ENCODE measurements at places on chromosomes 7 and 10.

- no peak for DNase-seq
Measured at GRCh38 chr10:61257956-61258496, 195.2 kb downstream of the TMEM26 start.

DNA sequence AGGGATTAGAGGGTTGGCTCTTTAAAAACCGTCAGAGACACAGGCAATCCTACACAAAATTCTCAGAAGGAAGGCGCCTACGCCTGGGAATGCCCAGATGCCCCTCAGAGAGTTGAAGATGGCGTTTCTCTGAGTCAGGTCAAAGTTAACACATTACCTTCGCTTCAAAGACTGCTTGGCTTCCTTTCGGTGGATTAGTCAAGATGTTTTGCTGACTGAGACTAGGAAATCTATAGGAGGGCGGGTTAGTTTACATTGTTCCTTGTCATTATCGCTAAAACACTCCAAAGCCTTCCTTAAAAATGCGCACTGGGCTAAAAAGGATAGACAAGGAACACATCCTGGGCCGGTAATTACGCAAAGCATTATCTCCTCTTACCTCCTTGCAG is 995 bp upstream of the CFTR start:
- DNase-seq, result no peak

GRCh38 chr10:47323087-47323486 is 833 bp downstream of the GDF2 start:
- no peak for DNase-seq

DNA sequence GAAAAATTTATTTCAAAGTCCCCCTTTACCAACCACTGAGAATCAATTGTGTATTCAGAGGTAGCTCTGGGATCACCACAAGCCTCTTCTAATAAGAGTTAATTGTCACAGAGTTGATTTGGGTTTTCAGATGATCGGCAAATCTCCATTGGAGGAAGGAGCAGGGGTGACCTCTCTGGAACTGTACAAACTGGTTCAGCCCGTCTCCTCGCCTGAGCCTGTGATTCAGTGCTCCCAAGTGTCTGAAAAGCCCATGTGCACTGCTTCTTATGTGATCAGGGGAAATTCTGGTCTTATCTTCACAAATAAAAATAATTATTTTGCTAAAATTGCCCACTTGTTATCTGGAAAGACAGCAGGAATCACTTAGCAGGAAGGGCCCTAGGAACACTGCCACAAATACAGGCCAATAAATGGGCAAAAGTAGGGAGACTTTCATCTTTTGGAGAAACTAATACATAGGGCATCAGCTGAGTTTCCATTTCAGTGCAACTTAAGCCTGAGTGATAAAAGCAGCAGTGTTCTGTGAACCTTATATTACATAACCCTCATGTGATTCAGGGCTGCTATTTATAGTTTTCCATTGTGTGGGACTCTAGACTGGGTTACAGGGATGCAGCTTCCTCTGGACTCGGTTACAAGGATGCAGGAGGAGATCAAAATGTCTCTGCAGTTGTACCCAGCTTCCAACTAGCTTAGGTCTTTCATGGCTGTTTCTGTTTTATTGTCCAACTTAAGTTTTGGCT is 32.3 kb downstream of the CDK1 start:
- no peak for DNase-seq

- no peak for DNase-seq
Measured at GRCh38 chr7:37601321-37601720, 82.2 kb upstream of the GPR141 start.

- no peak for DNase-seq
Measured at GRCh38 chr7:29879609-29880008, 73.3 kb downstream of the WIPF3 start.

All from stimulated activated naive B cell treated with anti-CD40 and anti-IgM and Interleukin-4, amounts not matched to agents 10 μg/mL and 1 μg/mL and 100 μg/mL, for 72 hours (primary cell).